Suppressor macrophage treated with lipopolysaccharide for 4 hours (primary cell): ENCODE measurements at places on chromosomes 4 and X.

- DNase-seq = peak; percentile 16
These were observed at the start of gene CFI for GRCh38 chr4:109801895-109802319. Gene CFI (minus strand): TSS chr4:109801999. CDS start chr4:109801971, 28 bp downstream.

GRCh38 chrX:139554376-139554775 lies 23.8 kb downstream of the F9 start:
- DNase-seq = peak; percentile 44

DNA sequence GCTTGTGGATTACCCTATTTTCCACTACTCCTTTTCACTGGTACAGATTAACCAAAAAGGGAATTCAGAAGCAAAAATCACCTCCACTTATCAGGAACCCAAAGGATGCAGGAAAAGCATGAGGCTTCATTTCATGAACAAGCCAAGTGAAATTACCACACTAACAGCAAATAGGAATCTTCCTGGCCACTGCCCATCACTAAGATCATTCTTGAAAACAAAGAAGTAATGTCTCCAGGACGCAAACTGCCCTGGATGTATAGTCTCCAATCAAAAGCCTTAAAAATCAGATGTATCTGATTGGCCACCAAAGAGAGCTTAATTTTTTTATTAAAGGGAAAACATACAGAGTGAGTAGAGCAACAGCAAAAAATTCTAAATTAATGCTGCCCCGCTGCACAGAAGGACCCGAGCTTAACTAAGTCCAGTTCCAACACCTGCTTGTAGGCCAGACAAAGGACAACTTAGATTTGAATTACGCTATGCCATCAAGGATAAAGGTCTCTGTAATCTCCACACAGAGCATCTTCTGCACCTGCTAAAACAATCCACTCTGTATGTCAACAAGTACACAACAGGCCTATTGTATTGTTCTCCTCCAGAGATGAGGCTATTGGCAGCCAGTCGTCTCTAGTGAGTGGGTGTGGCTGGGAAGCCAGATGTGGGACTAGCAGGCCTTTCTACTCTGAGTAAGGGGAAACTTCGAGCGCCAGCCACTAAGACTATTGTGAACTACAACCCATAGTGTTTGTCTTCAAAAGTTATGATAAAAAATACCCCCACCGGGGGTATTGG lies 12.4 kb downstream of the ZDHHC9 start:
- no peak for DNase-seq

- no peak for DNase-seq
These were observed 18.7 kb upstream of the ZNF185 start for GRCh38 chrX:152878976-152879755.

- no peak for DNase-seq
These were observed 144.7 kb downstream of the ZAR1 start for GRCh38 chr4:48634688-48635308.

DNA sequence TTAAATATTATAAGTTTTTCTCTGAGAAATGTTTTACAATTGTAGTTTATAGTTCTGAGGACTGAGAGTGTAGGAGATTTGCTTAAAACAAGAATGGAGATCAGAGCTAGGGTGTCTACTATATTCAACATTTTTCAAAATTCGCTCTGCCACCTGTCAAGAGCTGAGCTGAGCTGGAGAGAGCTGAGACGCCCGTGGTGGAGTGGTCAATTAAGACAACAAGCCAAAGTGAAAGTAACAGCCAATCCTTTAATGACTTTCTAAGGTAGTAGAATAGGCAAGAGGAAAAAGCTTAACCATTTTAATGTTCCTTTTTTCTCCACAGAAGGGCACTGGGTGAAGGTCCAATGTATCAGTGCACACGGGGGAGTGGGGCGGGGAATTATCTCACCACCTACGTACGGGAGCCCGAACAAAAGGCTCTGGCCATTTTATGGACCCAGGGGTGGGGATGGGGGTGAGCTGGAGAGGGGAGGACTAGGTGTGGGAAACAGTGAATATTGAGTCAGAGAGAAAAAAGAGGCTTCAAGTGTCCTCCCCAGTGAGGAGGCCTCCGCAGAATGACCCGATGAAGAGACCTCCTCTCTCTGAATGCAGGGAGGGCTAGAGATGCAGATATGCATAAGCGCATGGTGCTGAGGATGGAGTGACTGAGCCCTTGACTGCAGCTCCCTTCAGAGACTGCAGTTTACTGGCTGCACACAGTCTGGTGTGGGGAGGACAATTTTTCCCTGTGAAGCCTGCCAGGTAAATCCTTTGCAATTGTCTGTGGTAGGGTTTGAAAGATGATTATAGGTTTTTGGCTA lies 60.8 kb downstream of the SPCS3 start:
- no peak for DNase-seq

- DNase-seq = no peak
These were observed 113.5 kb downstream of the PRKX start for GRCh38 chrX:3599802-3600430.

DNA sequence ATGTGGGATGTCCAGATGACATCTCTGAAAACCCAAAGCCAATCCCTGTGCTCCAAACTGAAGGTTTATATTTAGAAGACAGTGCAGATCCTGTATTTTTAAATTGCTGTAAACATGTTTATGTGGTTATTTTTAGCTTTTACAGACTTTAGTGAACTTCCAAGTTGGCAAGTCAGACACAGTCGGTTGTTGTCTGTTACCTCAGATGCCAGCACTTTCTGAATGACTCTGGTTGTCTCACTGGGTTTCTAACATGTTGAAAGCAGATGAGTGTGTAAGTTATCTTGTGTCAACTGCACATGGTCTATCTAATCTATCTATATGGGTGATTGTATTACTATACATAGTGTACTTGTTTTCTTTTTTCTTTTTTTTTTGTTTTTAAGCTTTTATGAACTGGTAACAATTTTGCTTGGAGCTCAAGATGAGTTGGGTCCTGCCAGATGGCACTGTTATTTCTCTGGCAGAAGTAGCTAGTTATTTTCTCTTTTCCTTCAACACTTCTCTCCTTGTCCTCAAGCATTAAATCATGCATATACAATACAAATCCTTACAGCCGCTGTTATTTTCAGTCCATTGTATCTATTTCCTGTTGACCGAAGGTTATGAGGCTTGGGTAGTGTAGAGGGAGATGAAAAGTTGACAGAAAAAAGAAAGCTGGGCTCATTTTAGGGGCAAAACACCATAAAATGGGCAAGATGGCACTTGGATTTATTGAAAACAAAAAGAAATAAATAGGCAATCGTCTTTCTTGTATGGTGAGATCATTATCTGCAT lies 66.3 kb downstream of the GAB1 start:
- DNase-seq = peak; percentile 42

DNA sequence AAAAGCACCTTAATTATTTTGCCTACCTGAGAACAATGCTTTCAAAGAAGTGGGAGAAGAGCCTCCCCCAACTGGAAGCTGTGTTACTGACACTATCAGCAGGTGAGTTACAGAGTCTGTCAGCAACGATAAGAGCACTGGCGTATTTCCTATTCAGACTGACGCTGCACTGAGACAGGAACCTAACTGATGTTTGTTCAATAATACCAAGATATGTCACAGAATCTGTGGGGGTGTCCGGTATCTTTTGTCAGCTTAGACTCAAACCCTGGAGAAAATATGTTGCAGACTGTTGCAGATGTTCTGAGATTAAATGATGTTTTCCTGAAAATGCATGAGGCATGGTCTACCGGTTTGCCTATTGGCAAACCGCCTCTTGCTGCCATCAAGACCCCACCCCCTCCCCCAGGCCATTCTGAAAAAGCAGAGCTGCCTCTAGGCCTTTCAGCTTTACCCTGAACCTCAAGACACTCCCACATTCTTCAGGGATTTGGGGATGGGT lies 115.2 kb upstream of the KIT start:
- DNase-seq = no peak

- peak; percentile 21 for DNase-seq
These were observed 163.1 kb upstream of the PLAC1 start for GRCh38 chrX:134821370-134821769.

GRCh38 chr4:189597341-189597740 lies 343.3 kb upstream of the FRG1 start:
- no peak for DNase-seq

- peak; percentile 82 for DNase-seq
These were observed 96.7 kb downstream of the CORIN start for GRCh38 chr4:47741200-47741599.

DNA sequence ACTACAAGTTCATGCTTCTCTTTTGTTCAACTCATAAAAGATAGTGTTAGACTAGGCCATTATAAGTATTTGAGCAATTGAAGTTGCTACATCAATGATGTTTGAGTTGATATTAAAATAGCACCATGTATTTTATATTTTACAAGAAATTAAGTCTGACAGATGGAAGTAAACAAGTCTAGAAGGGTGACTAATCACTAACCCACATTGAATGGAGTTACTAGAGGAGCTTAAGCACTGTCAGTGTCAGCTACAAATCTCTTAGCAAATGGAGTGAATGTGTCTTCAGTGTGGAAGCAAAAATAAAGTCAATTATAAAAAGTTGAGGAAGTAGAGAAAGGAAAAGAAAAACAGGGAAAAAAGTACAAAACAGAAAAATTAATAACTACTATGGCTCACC lies 592.5 kb downstream of the PCDH18 start:
- DNase-seq = no peak

DNA sequence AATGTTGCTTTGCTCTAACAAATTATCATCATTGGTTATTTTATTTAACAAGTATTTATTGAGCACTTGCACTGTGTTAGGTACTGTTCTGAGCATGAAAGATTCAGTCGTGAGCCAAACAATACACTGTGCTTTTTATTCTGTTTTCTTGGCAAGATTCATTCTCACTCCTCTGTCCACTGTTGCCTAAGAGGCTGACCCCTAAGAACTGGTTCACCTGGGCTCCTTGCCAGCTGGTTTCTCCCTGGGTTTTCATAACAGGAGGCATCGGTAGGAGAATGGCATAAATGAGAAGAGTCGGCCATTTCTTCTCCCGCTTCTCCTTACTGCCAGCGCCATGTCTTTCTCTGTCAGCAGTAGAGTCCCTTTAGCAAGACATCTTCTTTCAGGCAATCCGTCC lies 243.7 kb upstream of the DIAPH2 start:
- no peak for DNase-seq

DNA sequence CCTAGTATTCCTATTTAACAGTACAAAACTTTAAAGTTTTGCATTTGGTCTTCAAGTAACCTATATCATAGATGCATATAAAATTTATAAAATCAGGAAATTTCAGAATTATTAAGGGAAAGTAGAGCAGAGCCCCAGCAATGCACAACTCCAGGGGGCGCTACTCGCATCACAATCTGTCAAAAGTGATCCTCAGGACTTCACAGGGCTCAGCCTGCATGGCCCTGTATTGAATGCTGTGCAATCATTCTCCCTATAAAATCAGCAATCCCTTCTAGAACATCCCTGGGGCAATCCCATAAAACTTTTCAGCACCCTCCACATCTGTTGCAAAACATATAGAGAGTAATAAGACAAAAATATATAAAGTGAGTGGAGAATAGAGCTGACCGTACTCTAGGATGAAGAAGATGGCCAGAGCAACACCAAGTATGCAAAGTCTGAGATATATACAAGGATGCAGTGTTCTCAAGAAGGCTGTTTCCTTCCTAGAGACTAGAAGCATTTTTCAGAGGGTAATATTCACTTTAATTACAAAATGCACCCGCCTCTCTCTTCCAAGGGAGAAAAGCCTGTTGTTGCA lies 12.5 kb upstream of the PPARGC1A start:
- no peak for DNase-seq

DNA sequence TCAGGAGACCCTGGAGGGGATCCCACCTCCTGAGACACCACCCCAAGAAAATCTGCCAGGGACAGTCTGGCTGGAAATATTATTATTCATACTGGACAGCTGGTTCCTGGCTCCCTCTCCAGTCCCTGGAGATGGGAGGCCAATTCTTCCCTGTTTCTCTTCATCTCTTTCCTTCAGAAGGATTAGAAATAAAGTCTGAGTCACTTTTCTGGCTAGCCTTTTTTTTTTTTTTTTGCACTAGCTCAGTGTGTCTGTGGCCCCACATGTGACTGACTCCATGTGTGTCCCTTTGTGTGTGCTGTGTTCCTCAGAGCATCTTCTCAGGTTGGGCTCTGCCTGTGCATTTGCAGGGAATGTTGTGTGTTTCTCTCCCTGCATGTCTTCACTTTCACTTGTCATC lies 1.8 kb upstream of the FRMPD3 start:
- no peak for DNase-seq

GRCh38 chrX:39875834-39876628 lies 221.7 kb downstream of the BCOR start:
- no peak for DNase-seq

- no peak for DNase-seq
These were observed 121.2 kb downstream of the KLHL13 start for GRCh38 chrX:117995378-117995777.

DNA sequence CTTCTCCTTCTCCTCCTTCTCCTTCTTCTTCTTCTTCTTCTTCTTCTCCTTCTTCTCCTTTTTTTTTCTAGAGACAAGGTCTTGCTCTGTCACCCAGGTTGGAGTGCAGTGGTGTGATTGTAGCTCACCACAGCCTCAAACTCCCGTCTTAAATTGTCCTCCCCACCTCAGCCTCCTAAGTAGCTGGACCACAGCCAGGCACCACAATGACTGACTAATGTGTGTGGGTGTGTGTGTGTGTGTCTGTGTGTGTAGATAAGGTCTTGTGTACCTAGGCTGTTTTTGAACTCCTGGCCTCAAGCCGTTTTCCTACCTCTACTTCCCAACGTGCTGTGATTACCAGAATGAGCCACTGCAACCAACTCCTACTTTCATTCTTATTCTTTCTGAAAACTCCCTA lies 390.9 kb downstream of the ADAM29 start:
- no peak for DNase-seq

DNA sequence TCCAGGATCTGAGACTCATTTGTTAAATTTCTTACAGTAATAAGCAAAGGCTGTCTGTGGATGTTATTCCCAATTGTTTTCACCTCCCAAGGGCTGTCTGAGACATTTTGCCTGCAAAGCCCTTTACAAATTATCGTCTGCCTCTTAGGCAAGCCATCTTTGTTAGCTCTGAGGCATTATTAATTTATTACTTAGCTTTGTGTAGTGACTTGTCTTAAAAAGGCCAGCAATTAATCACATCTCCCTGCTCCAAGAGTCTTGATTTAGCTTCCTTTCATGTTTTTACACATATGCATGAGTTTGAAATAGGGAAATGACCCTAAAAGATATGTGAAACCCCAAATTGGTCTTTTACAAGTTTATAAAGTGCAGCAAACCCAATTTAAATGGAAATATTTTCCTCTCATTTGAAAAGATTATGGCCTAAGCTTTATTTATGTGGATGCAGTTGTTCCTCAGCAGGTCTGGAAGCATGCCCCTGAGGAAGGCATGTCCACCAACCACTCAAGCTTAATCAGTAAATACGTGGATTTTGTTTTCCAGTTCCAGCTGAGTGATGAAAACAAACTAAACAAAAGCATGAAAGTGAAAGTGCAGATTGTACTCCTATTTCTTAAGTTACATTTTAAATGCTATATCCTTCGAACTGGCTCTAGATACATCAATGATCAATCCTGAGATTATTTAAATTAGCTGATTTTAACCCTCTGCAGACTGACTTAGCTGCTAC lies 173.6 kb upstream of the LNX1 start:
- no peak for DNase-seq

- DNase-seq = no peak
These were observed 168.3 kb upstream of the PUDP start for GRCh38 chrX:7316280-7316679.

DNA sequence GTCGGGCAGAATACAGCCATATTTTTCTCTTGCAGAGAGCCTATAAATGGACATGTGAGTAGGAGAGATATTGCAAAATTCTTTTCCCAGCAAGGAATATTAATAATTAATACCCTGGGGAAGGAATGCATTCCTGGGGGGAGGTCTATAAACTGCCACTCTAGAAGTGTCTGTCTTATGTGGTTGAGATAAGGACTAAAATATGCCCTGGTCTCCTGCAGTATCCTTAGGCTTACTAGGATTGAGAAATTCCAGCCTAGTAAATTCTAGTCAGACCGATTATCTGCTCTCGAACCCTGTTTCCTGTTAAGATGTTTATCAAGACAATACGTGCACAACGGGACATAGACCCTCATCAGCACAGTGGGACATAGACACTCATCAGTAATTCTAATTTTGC lies 872.6 kb downstream of the FSTL5 start:
- DNase-seq = no peak
